HFF-Myc (cell line): ENCODE measurements at places on chromosomes 6 and 20.
A peak's percentile ranks its signal among the peaks of the same experiment; 100 is the strongest.

DNA sequence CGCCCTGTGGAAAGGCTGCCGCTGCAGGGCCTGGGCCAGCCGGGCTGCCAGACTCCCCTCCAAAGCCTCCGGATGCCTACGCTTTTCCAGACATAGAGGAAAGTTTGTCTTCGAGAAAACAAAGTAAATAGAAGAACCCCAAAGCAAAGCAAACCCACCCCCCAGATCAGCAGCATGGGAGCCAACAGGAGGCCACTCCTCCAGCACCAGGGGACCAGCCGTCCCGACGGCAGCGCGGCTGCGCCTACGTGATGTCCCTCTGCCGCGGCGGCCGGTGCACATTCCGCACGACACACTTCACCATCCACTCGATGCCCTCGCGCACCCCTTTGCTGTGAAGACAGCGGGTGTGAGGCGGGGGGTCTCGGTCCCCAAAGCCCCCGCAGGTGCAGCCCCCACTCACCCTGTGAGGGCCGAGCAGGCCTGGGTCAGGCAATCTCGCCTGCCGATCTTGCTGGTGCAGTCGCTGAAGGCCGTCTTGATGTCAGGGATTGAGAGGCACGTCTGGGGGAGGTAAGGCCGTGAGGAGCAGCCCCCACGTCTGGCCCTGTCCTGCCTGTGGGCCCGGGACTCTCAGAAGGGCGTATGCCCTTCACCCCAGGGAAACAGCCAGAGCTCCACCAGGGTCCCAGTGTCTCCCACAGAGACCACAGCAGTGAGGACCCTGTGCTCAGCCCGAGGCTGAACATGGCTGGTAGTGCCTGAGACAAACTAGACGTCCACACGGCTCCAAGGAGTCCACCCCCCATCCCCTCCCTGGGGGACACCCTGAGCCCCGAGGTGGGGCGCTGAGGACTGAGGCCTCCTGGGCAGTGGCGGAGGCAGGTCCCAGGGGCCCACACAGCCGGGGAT lies 4.0 kb downstream of the TNFRSF6B start:
- no peak for DNase-seq

- DNase-seq, result no peak
Measured at GRCh38 chr6:44624936-44625573, 237.5 kb downstream of the CDC5L start.

- DNase-seq, result no peak
Measured at GRCh38 chr20:58099291-58099935, 129.0 kb downstream of the ANKRD60 start.

DNA sequence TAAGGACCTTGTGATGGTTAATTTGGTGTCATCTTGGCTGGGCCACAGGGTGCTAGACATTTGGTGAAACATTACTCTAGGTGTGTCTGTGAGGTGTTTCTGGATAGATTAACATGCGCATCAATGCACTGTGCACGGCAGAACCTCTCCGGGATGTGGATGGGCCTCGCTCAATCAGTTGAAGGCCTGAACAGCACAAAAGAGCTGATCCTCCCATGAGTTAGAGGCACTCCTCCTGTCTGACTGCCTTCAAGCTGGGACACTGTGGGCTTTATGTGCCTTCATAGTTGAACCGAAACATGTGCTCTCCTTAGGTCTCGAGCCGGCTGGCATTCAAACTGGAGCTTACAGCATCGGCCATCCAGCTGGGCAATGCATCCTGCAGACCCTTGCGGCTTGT lies 88.8 kb downstream of the HUS1B start:
- DNase-seq, result no peak

- DNase-seq, result no peak
Measured at GRCh38 chr6:157385482-157385881, 4.5 kb downstream of the ZDHHC14 start.

GRCh38 chr20:23879811-23880374 lies 345 bp upstream of the CST5 start:
- DNase-seq, result no peak

DNA sequence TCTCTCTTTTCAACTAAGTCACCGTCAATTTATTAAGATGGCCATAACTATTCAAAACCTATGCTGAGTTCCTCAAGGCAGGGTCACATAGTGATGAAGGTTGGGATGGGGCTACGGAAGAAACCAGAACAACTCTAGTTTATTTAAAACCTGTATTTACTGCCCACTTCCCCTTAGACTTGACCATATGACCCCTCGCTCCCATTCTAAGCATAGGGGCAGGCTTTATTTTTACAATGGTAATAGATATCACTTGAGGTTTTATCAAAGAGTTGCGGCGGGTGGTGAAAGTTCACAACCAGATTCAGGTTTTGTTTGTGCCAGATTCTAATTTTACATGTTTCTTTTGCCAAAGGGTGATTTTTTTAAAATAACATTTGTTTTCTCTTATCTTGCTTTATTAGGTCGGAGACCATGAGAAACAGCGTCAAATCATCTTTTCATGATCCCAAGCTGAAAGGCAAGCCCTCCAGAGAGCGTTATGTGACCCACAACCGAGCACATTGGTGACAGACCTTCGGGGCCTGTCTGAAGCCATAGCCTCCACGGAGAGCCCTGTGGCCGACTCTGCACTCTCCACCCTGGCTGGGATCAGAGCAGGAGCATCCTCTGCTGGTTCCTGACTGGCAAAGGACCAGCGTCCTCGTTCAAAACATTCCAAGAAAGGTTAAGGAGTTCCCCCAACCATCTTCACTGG lies 5.5 kb downstream of the EDN1 start:
- DNase-seq, result no peak

- no peak for DNase-seq
Measured at GRCh38 chr6:1136415-1136774, 175.5 kb upstream of the FOXQ1 start.

- DNase-seq, result no peak
Measured at GRCh38 chr6:138945354-138945753, 42.7 kb downstream of the REPS1 start.

DNA sequence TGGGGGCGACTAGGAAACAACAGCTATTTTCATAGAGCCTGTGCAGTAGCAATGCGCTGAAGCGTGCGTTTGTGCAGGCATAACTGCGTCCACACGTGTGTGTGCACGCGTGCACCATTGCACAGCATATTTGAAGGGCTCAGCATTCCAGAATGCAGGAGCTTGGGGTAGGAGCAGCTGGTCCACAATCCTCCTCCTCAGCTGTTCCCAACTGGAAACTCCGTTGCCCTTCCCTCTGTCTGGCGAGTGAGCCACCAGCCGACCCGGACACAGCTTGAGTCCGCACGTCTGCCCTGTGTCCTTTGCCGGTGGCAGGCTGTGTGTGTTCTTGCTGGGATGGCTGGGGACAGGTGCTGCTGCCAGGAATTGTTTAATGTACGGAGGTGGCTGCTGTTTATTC lies 110.2 kb downstream of the SASH1 start:
- no peak for DNase-seq

DNA sequence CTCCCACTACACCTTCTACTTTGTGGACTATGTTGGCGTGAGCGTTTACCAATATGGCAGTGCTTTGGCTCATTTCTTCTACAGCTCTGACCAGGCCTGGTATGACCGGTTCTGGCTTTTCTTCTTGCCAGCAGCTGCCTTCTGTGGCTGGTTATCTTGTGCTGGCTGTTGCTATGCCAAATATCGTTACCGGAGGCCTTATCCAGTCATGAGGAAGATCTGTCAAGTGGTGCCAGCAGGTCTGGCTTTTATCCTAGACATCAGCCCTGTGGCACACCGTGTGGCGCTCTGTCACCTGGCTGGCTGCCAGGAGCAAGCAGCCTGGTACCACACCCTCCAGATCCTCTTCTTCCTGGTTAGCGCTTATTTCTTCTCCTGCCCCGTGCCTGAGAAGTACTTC lies 16.5 kb upstream of the EFHC1 start:
- DNase-seq, result no peak

DNA sequence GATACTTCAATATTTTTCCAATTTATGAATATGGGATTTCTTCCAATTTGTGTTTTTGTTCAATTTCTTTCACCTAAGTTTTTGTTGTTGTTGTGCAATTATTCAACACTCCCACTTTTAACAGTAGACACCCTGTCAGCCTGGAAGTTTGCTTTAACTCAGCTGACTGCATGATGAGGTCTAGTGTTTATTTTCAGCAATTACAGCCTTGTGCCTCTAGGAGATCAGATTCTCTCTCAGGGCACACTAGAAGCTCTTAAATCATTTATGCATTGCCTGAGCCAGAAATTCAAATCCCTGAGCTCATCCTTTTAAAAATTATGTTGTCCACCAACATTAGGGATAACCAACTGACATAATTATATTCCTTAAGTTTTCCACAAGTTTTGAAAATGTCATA lies 85.7 kb downstream of the MRAP2 start:
- no peak for DNase-seq

- DNase-seq, result peak; percentile 30
Measured at GRCh38 chr6:35810971-35811698, 6.0 kb downstream of the LHFPL5 start.

DNA sequence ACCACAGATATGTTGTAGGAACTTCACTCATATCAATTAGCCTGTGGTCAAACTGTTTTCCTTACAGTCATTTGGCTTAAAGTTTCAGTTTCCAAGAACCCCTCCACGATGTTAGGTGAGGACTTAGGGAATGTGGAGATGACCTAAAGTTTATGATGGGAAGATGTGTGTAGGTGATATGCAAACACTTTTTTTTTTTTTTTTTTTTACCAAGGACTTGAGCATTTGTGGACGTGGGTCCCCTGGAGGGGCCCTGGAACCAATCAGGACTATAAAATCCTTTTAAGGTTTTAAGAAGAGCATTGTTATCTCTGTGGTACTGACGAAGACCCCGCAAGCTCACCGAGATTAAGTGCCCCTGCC lies 478 bp upstream of the MTHFD1L start:
- no peak for DNase-seq

GRCh38 chr6:163712566-163712961 lies 298.0 kb downstream of the QKI start:
- no peak for DNase-seq

- no peak for DNase-seq
Measured at GRCh38 chr6:127518191-127518709, 885 bp downstream of the MTCL3 start.

- no peak for DNase-seq
Measured at GRCh38 chr20:58043236-58044140, 185.0 kb downstream of the ANKRD60 start.

- DNase-seq, result no peak
Measured at GRCh38 chr6:157607317-157608109, 215.5 kb upstream of the SNX9 start.

DNA sequence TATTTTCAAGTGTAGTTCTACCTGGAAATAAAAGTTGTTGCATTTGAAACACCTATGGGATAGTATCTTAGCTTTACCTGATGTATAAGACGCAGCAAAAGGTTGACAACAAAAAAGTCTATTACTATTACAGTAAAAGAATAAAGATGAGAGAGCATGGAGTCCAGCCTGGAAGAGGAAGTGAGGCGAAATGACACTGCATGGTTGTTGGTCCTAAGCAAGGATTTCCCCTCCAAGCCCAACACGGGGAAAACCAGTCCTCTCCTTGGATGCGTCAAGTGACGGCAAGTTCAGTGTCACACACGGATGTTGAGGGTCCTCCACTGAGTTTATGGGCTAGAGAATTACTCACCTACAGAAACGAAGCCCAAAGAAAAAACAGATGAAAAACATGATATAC lies 51.7 kb downstream of the COL11A2 start:
- no peak for DNase-seq

DNA sequence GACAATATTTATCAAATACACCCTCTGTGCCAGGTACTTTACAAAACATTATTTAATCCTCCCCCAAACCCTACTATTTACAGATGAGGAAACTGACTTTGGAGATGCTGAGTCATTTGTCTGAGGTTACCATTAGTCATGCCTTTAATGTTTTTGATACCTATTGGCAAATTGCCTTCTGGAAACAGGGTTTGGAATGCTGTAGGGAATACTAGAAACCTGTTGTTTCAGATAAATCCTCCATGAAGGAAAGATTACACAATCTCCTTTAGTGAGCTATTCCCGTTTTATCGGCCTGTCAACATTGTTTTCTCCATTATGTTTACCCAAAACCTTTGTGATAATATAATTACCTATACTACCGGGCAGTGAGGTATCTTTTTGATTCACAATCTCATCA lies 93.6 kb upstream of the ADGRF1 start:
- DNase-seq, result peak; percentile 85

DNA sequence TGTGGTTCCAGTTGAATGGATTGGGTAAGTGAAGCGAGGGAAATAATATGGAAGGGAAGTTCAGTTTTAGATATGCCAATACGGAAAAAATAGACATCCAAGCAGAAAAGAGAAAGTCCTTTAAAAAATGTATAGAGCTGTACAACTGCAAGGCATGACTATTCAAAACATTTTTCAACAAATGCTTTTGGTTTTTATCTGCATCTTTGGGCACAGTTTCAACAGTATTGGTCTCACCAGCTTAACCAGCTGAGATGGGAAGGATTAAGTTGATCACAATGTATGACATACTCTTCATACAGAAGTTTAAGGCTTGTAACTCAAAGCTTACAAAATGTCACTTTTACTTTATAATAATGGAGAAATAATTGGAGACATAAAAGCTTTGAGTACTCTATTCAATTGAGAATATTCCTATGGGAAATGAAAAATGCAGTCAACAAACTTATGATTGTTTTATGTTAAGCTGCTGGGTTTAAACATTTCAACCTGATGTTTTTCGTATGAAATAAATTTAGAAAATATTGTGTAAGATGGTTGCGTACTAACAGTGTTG lies 16.3 kb upstream of the UTRN start:
- no peak for DNase-seq

DNA sequence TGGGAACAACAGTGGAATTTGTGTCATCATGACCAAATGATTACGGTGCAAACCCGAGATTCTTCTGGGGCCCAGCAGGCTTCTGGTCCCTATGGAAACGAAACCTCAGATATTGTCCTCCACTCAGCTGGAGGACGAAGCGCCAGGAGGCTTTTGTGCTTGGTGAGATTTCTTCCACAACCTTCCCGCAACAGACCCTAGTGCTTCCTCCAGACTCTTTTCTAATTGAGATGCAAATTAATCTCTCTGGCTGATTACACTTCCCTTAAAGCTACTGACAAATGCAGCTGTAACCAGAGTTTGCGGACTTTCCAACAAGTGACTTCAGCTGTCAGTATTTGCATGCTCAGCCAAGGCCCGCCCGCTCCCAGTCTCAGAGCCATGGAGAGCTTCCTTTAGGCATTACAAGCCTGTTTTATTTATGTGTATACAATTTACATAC lies 96.0 kb downstream of the INSM1 start:
- DNase-seq, result no peak

- DNase-seq, result no peak
Measured at GRCh38 chr6:158655569-158656450, 6.0 kb downstream of the SYTL3 start.

GRCh38 chr20:58899512-58899911 lies 47.0 kb downstream of the GNAS start:
- no peak for DNase-seq

DNA sequence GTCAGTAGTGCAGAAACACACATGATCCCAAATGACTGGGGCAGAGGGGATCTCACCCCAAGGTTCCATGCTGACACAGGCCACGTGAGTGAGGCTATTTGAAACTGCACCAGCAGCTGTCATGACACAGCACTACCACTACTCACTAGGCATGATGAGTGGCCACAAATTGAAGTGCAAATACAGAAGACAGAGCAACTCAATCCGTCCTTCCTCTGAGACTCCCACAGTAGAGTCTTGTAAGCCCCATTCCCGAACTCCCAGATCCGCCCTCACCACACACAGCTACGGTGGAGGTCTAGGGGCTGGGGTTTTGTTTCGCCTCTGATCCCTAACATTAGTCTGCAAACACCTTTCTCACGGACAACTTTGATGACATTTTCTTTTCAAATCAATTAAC lies 113.3 kb upstream of the NUP153 start:
- no peak for DNase-seq
